ENCODE measurements at places on chromosomes 6 and 20.
A peak's percentile ranks its signal among the peaks of the same experiment; 100 is the strongest.

GRCh38 chr6:53044071-53044470 lies 21.1 kb upstream of the FBXO9 start:
- no peak for DNase-seq

DNA sequence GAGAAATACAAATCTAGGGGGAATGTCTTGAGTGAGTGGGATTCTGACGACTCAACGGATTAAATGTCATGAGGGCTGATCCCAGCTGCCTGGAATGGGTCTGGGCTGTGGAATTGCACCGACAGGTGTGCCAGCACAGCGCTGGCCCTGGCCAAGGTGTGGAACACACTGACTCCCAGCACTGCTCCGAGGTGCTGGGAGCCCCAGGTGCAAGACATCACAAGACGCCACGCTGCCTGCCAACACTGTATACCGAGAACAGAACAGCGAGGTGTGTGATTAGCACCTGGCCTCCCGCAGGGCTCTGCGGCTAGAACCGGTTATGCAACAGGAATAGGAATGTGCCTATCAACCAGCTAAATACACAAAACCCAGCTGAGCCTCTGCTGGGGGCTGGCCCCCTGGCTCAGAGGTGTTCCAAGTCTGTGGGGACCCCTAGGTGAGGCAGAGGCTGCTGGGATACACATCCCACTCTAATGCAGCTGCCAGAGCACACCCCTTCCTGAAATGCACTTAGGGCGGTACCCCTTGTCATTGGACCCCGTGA lies 24.8 kb upstream of the APMAP start:
- DNase-seq, result peak; percentile 94

DNA sequence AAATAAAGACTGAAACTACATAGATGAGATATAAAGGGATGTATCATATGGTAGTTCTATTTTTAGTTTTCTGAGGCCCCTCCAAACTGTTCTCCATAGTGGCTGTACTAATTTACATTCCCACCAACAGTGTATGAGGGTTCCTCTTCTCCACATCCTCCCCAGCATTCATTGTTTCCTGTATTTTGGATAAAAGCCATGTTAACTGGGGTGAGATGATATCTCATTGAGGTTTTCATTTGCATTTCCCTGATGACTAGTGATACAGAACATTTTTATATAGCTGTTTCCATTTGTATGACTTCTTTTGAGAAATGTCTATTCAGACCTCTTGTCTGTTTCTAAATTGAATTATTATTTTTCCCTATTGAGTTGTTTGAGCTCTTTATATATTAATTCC lies 229.3 kb downstream of the RFPL4B start:
- no peak for DNase-seq

DNA sequence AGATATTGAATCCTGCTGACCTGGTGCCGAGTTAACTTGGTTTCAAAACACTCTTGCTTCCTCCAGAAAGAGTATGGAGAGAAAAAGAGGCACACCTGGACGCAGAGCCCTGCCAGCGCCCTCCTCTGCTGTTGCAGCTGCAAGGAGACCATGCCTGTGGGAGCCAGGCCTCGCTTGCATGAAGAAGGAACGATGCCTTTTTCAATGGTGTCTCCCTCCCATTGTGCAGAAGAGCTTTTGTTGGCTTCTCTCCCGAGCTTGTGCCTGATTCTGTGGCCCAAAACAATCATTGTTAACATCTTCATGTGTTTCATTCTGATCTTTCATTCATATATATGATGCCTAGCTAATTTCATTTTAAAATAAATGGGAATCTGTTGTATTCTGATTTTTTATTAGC lies 98.1 kb downstream of the FAM120B start:
- DNase-seq, result no peak

DNA sequence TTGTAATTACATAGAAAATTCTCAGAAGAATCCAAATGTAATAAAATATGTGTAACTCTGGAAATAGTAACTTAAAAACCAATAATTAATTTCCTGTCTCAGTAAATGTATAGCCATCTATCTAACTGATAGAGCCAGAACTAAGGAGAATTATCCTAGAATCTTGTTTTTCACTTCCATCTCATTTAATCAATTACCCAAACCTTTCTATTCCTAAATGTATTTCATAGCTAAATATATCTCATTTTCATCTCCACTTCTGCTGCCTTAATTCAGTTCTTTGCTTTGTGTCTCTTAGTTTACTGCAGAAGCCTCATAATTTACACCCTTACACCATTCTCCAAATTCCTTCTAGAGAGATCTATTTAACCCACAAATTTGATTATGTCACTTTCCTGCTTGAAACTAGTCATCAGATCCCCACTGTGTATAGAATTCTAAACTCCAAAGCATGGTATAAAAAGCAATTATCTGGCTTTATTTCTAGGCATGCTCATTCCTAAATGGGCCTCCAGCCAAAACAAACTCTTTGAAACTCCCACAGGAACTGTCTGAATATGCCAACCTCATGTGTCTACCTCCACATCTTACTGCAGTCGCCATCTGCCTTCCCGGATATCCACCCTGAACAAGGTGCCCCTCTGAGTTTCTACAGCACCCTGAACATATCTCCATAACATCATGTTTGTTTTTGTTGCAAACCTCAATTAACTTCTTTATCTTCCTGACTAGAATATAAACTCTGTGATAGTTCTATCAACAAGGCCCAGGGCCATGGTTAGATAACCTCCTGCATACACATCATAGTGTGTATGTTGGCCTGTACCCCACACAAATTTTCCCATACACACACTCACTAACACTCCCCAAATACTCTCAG lies 70.5 kb upstream of the ADTRP start:
- no peak for DNase-seq

GRCh38 chr6:36479256-36479655 lies 36.5 kb downstream of the KCTD20 start:
- no peak for DNase-seq

GRCh38 chr20:667351-668034 lies 8.1 kb downstream of the SCRT2 start:
- DNase-seq, result no peak

GRCh38 chr6:816510-817084 lies 123.7 kb upstream of the EXOC2 start:
- DNase-seq, result no peak

DNA sequence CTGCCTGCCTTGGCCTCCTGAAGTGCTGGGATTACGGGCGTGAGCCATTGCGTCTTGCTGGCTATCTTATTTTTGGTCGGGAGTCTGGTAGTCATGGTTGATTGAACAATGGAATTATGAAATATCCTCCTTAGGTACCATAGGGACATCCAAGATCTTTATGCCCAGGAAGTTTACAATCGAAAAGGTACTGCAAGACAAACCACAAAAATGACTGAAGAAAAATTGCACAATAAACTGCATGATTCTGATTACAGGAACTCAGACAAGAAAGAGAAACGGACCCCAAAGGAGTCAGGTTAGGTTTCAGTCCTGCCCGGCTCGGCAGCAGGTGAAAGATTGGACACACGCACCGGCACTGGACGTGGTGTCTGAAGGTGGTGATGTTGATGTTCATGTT lies 5.3 kb downstream of the SLC26A8 start:
- no peak for DNase-seq

DNA sequence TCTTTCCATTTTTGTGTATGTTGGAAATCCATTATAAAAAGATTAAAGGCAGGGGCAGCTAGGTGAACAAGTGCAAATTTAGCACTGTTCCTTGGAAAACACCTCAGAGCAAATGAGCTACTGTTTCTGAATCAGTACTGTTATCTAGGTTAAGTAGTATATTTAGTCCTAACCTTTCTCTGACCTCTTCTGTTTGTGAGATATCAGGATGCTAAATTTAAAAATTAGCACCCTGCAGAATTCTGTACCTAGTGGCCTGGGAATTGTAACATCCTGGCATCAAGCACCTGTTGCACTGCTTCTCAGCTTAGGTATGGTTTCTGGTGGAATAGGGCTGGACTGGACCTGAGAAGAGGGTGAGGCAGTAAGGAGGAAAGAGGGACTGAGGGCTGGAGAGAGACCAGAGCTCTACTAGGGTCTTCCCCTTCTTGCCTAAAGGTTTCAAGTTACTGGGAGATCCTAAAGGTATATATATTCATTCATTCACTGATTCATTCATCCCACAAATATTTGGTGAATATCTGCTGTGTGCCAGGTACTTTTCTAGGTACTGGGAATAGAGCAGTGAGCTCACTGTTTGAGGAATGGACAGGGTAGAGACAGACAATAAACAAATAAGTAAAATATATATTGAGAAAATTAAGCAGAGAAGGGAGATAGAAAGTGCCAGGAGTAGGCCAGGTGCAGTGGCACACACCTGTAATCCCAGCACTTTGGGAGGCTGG lies 5.2 kb downstream of the ZNF76 start:
- no peak for DNase-seq

DNA sequence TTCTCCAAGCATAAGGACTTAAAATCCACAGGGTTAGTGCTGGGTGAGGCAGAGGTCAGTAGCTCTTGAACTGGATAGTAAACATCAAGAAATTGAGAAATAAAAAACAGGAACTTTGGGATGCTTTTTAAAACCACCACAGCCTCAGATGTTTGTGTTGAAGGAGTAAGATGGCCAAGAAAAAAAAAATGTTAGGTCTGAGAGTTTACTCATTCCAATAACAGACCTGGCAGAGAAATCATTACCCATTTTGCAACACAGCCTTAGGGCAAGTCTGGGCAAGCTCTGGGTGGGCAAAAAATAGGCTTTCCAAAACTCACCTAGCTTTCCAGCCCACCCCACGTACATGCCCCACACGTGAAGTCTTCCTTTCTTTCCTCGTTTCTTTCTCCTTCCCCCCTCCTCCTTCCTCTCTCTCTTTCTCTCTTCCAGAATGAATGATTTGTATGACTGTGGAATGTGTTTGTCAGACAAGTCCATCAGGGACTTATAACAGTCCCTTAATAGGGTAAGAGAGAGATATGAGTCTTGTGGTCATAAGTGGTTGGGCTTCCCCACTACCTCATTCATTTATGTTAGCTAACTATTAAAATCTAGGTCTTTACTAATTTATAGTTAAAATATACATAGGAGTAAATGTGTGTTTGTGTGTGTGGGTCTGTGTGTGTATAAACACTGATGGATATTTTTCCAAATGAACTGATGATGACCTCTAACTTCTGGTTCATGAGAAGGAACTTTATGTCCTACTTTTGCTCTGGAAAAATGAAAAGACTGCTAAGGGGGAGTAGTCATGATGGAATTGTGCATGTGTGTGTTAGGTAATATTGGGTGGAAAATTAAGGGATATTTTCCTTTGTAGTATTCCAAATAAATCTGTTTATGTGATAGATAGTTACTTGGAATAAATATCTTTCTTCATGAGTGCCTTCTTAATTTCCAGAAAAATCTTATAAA lies 18.0 kb upstream of the DSE start:
- DNase-seq, result no peak

- DNase-seq, result no peak
Observed at GRCh38 chr6:40353967-40354452, 233.2 kb downstream of the LRFN2 start.

DNA sequence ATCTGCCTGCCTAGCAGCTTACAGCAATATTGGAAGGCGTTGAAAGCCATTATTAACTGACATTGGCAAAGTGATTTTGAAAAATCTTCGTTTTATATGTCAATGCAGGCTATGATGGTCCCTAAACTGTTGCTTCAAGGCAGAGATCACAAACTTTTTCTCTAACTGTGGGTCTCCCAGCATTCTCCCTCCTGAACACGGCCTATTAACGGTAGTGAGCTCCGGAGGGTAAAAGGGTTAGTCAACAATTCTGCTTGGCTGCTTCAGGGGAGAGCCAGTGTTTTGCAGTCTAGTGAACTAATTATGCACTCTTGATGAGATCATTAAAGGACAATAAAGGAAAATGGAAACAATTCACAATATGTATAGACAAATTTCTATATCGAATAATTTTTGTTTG lies 261.8 kb upstream of the QKI start:
- no peak for DNase-seq

GRCh38 chr6:105220186-105220585 lies 40.4 kb upstream of the POPDC3 start:
- no peak for DNase-seq

GRCh38 chr20:59578436-59579403 lies 25.6 kb upstream of the PHACTR3 start:
- DNase-seq, result no peak

- DNase-seq, result no peak
Observed at GRCh38 chr6:106253172-106253571, 72.4 kb downstream of the ATG5 start.

DNA sequence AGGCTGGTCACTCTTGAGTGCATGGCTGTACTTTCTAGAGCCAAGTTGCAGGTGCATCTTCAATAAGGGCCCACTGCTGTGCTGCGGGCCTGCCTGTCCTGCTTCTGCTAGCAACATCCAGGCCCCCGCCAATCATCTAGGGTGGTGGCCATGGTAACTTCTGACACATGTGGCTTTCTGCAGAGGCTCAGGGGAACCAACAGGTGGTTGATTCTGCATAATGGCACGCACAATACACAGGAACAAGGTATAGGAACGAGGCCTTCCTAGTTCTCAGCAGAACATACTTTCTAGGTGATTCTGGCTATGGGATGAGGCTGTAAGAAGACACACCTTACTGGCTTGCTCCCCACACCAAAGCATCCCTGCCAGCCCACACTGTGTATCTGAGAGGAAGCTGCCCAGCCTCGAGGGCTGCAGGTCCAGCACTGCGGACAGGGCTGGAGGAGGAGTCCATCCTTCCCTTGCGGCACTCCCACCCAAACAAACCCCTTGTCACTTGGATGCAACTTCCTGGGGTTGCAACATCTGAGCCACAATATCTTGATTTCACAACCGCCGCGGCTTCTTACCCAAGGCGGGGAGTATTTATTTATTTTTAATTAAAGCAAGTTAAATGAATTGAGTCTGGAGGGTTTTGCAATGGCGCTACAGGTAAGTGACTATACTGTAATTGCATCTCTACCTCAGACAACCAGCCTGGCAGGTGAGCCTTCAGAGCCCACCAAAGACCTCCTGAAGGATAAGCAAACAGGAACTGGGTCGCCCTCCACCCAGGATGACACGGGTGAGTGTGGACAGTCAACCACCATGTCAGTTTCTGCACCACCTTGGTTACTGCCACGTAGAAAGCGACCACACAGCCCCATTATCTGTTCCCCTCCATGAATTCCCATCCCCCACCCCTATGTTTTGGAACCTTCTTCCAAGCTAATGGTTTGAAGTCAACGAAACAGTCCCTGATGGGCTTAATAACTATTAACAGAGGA lies 49.6 kb downstream of the SULF2 start:
- DNase-seq, result no peak

DNA sequence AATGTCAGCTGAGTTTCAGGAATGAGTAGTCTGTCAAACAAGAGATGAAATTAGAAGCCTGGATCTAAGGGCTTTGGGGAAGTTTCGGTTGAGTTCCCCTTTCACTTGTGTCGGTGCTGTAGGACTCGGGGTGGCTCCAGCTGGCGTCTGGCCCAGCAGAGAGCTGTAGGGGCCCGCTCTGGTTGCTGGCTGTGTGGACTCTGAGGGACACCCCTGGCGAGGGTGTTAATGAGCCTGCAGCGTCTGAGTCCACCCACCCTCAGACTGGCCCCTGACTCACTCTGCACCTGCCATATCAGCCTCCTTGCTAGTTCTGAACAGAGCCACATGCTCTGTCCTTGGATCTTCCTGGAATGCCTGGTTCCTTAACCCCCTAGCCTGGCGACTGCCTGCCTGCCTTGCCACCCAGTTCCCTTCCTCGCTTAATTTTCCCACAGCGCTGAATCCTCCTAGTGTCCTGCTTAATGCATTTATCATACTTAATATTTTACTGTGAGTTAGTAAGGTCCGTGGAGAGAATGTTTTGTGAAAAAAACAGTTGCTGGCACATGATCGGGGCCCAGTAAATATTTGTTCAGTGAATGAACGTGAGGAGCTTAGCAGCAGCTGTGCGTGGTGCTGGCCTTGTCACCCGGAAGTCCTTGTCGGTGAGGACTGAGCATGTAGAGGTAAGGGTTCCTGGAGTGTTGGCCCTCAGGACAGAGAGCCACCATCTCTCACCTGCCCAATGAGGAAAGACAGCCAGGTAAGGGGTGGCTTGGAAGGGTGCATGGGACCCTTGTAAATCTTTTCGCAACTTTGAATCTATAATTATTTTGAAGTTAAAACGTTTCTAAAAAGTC lies 1.6 kb downstream of the DNAJC5 start:
- peak; percentile 59 for DNase-seq

Measured in PC-9 (cell line).